Activated CD8-positive, alpha-beta memory T cell treated with anti-CD3 and anti-CD28 coated beads, Interleukin-2, amount 10 ng/mL, durations not matched to agents 7 days and 5 days (primary cell): ENCODE measurements at places on chromosomes 13 and 19. TPM values are rescaled to one million over a fixed set of nuclear protein-coding genes. Genes with fewer than 3 reads are reported as not detected.

Gene PGLYRP1
- total RNA-seq = not detected

GRCh38 chr19:31601855-31602254 is 252.6 kb upstream of the TSHZ3 start:
- DNase-seq = no peak
- H3K36me3 ChIP-seq = no peaks in the 10 kb centered on the region
- H3K4me1 ChIP-seq = no peaks in the 10 kb centered on the region
- no peaks in the 10 kb centered on the region for H3K27me3 ChIP-seq
- no peak overlapping the region for H3K4me3 ChIP-seq

- no peaks in the 10 kb centered on the region for H3K36me3 ChIP-seq
- H3K4me3 ChIP-seq = no peak overlapping the region
- no peak overlapping the region for H3K27ac ChIP-seq
- DNase-seq = no peak
- H3K4me1 ChIP-seq = no peaks in the 10 kb centered on the region
Measured at GRCh38 chr13:90171649-90172048, 1175.8 kb upstream of the MIR17HG start.

- peak overlapping the region; percentile 89 for H3K4me3 ChIP-seq
- H3K27me3 ChIP-seq = peaks cover 5% of the 10 kb centered on the region
- H3K36me3 ChIP-seq = no peaks in the 10 kb centered on the region
- peaks cover 29% of the 10 kb centered on the region for H3K4me1 ChIP-seq
Measured at GRCh38 chr19:6278051-6278450, 1.7 kb downstream of the MLLT1 start.

DNA sequence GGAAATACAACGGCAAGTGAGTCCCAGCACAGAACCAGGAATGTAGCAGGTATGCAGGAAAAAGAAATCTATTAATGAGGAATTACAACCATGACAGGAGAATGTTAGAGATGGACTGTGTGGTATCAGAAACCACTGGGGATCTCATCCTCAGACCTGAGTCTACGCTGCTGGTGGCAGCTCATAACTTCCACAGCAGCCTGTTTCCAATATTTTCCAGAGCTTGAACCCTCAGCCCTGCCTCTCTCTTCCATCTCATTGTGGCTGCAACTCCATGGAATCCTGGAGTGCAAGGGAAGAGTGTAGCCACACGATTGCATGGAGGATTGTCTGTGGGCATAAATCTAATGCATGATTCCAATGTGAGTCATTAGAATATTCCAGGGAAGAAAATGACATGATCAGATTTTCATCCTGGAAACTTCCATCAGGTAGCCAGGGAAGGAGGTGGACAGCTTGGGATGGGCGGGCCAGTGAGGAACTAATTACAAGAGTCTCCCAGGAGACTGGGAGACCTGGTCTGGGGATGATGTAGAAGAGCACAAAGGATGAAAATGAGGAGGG is 14.9 kb downstream of the PLA2G4C start:
- H3K27ac ChIP-seq = no peak overlapping the region
- peaks cover 3% of the 10 kb centered on the region for H3K27me3 ChIP-seq
- H3K36me3 ChIP-seq = peaks cover 3% of the 10 kb centered on the region
- DNase-seq = no peak
- peaks cover 5% of the 10 kb centered on the region for H3K4me1 ChIP-seq

GRCh38 chr19:38194061-38194701 is 29.8 kb downstream of the DPF1 start:
- no peak for DNase-seq
- no peak overlapping the region for H3K27ac ChIP-seq
- peaks cover 4% of the 10 kb centered on the region for H3K36me3 ChIP-seq
- H3K4me1 ChIP-seq = peaks cover 1% of the 10 kb centered on the region
- H3K27me3 ChIP-seq = no peaks in the 10 kb centered on the region

- H3K27me3 ChIP-seq = peaks cover 51% of the 10 kb centered on the region
- no peaks in the 10 kb centered on the region for H3K36me3 ChIP-seq
- H3K27ac ChIP-seq = no peak overlapping the region
- DNase-seq = no peak
Measured at GRCh38 chr13:113762538-113762937, 3.5 kb downstream of the TMEM255B start.

Gene ELSPBP1
- total RNA-seq = not detected

GRCh38 chr19:2233601-2234280 is 2.4 kb downstream of the PLEKHJ1 start:
- peaks cover 34% of the 10 kb centered on the region for H3K36me3 ChIP-seq
- H3K4me3 ChIP-seq = peak overlapping the region; percentile 13
- no peaks in the 10 kb centered on the region for H3K27me3 ChIP-seq

GRCh38 chr19:15891434-15891833 is 6.4 kb downstream of the CYP4F2 start:
- no peaks in the 10 kb centered on the region for H3K4me1 ChIP-seq
- H3K27me3 ChIP-seq = no peaks in the 10 kb centered on the region
- H3K36me3 ChIP-seq = no peaks in the 10 kb centered on the region

Gene ATXN8OS
- total RNA-seq = not detected

DNA sequence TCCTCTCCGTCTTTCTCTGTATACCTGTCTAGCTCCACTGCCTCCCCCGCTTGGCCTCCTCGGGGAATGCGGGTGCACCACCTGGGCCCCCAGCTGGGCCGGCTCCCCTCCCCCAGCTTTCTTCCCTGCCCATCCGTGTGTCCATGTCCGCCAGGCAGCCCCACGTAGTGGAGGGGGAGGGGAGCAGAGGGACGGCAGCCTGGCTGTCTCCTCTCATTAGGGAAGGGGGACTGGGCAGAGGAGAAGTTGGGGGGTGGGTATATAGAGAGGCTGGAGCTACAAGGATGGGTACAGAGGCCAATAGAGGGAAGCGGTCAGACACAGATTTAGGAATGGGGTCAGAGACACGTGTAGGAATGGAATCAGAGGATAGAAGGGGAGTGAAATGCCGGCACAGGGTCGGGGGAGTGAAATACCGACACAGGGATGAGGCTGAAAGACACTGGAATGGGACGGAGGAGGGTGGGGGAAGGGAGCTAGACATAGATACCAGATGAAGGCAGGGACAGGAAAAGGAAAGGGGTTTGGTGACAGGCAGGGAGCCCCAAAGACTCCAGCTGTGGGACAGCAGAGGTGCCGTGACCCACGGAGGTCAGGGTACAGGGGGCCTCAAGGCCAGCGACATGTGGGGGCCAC is 2.8 kb downstream of the NECTIN2 start:
- peaks cover 19% of the 10 kb centered on the region for H3K4me1 ChIP-seq
- no peak overlapping the region for H3K27ac ChIP-seq

GRCh38 chr13:41458187-41458760 is 924 bp downstream of the RGCC start:
- peaks cover 23% of the 10 kb centered on the region for H3K27me3 ChIP-seq
- H3K4me1 ChIP-seq = peaks cover 56% of the 10 kb centered on the region
- peak; percentile 67 for DNase-seq
- peak overlapping the region; percentile 82 for H3K27ac ChIP-seq
- H3K36me3 ChIP-seq = peaks cover 25% of the 10 kb centered on the region

Gene LGI4
- total RNA-seq = not detected

Gene DIAPH3
- total RNA-seq = 24.9 TPM

GRCh38 chr13:76711550-76712182 is 174.5 kb downstream of the KCTD12 start:
- H3K27me3 ChIP-seq = no peaks in the 10 kb centered on the region
- H3K4me1 ChIP-seq = no peaks in the 10 kb centered on the region
- H3K36me3 ChIP-seq = no peaks in the 10 kb centered on the region
- no peak overlapping the region for H3K27ac ChIP-seq

DNA sequence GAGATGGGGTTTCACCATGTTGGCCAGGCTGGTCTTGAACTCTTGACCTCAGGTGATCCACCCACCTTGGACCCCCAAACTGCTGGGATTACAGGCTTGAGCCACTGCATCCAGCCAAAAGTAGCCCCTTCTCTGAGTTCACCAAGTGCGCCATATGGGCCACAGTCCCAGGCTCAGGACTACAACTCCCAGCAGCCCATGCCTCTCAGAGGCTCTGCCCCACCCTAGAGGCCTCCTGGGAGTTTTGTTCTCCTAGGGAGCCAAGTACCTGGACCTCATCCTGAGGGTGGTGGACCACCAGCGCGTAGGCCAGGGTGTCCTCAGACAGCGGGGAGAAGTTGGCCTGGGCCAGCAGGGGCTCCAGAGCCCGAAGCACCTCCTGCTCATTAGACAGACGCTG is 18.8 kb downstream of the TMEM143 start:
- H3K36me3 ChIP-seq = no peaks in the 10 kb centered on the region
- H3K4me3 ChIP-seq = no peak overlapping the region
- no peaks in the 10 kb centered on the region for H3K27me3 ChIP-seq
- DNase-seq = no peak
- H3K27ac ChIP-seq = no peak overlapping the region

- no peak overlapping the region for H3K4me3 ChIP-seq
- H3K36me3 ChIP-seq = no peaks in the 10 kb centered on the region
- no peak for DNase-seq
Measured at GRCh38 chr19:41623360-41623759, 3.5 kb downstream of the CEACAM4 start.

DNA sequence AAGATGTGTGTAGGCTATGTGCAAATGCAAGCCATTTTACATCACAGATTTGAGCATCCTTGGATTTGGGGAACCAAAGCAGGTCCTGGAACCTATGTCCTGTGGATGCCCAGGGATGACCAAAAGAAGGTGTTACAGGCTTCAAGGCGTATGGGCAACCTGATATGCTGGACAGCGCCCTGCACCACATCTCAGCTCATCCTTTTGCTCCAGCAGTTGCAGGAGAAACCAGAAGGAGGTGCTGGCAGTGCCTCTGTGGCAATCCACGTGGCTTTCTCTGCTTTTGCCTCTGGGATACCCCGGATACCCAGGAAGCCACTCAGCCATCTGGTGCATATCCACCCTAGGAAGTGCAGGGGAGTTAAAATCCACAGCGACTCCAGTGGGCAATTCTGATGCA is 110.3 kb upstream of the VSTM2B start:
- DNase-seq = no peak
- no peaks in the 10 kb centered on the region for H3K4me1 ChIP-seq
- H3K36me3 ChIP-seq = no peaks in the 10 kb centered on the region
- H3K27ac ChIP-seq = no peak overlapping the region
- H3K4me3 ChIP-seq = no peak overlapping the region

DNA sequence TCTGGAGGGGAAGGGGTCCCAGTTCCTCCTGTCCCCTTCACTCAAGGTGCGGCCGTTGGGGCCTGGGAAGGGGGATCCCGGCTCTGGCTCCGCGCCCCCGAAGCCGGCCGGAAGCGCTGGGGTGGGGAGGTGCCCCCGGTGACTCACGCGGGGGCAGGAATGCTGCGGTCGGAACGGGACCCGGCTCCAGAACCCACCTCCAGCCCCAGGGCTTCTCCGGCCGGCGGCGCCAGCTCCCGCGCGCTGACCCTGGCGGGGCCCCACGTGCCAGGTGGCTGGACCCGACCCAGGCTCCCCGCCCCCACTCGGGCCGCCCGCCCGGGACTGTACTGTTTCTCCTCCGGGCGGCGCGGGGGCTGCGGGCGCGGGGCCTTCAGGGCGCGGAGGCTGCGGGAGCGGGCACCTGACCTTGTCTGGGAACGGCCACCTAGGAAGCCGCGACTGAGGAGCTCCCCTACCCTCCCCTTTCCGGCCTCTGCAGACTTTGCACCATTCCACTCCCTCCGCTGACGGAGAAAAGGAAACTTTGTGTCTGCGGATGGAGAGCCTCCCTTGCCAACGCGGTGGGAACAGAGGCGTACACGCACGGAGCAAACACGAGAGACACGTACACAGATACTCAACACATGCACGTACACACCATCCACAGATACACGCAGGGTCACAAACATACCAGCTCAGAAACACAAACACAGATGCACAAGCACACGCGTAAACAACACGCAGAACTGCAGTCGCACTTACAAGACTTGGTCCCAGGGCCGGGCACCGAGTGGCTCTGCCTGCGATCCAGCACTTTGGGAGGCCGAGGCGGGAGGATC is 7.2 kb downstream of the AXL start:
- peaks cover 17% of the 10 kb centered on the region for H3K4me1 ChIP-seq
- no peaks in the 10 kb centered on the region for H3K36me3 ChIP-seq
- H3K27ac ChIP-seq = no peak overlapping the region
- H3K4me3 ChIP-seq = peak overlapping the region; percentile 74
